Transverse colon (tissue), 4 donors: ENCODE measurements at places on chromosomes 6 and 20.

DNA sequence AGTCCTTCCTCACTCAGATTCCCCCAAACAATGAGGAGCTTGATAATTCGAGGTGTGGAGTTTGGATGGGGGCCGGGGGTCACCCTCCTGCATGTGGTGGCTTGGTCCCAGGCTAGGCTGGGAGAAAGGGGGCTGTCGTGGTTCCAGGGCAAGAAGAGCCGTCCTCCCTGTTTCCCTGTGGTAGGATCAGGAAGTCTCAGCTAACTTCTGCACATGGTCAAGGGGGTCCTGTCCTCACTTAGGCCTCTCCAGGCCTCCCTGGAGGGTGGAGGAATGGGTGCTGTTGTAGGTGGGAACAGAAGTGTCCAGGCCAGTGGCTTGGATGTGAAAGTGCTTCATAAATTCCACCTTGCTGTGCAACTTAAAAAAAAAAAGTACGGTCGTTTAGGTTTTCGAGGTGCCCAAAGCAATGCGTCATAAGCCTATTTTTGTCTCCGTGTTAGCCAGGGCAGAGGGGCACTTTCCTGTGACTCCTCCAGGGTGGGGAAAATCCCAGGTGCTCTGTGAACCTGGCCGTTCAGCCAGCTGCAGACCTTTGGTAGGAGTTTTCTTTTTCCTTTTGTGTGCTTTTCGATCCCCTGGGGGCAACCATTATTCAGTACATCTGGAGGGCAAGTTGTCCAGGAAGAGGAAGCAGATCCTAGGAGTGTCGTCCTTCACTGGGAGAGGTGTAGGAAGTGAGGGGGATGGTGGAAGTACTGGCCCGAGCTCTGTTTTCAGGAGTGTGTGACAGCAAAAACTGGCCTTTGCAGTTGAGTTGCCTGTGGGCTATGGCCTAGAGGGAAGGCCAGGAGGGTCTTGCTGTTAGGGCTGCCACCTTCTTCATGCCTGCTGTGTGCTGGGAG is 9.6 kb downstream of the IGF2R start:
- DNase-seq = no peak

DNA sequence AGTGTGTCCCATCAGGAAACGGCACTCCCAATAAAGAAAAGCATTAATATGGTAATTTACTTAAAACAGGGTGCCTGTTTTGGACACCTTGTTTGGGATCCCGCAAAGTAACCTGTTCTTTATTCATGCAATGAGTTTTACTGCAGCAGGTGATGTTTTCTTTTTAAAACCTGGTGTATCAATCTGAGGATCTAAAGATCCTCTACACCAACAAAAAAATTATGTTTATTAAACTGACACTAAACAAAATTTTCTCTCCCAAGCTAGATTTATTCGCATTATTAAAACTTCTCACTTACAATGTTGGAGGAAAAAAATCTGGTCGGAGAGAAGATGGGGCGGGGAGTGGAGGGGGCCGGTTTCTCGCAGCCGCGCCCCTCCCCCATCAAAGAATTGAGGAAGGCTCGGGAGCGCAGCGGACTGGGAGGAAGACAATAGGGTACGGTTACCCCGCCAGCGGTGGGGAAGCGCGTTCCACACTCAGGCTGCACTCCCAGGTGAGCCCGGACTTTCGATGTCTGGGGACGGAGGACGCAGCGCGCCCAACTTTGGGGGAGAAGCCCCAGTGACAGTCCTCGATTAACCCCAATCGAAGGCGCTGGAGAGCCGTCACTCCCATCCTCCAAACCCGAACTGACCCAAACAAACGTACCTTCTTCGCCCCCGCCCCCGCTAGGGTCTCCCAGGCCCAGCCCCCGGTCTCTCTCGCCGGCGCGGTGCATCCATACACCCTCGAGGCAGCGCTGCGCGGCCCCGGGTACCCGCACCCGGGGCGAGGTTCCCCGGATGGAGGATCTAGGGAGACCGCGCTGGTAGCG is 1.3 kb downstream of the CD24 start:
- peak; percentile 46 for DNase-seq

GRCh38 chr20:35515949-35516645 is 13.4 kb downstream of the C20orf173 start:
- DNase-seq = no peak

GRCh38 chr6:110399219-110400071 is 15.9 kb downstream of the DDO start:
- DNase-seq = no peak

GRCh38 chr20:44488551-44488950 is 12.9 kb downstream of the TTPAL start:
- DNase-seq = no peak

DNA sequence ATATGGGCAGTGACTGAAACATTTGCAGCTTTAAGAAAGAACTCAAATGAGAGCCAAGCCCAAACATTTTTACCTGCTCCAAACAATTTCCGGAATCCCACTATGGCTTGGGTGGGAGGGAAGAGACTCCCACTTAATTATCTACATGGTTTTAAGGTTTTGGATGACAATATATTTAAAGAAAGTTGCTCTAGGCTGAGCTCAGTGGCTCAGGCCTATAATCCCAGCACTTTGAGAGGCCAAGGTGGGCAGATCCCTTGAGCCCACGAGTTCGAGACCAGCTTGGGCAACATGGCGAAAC is 9.5 kb upstream of the AKAP12 start:
- no peak for DNase-seq

- DNase-seq = no peak
Observed at GRCh38 chr20:14401479-14402138, 64.2 kb upstream of the FLRT3 start.

GRCh38 chr6:148682990-148683389 is 63.8 kb upstream of the UST start:
- peak; percentile 11 for DNase-seq

DNA sequence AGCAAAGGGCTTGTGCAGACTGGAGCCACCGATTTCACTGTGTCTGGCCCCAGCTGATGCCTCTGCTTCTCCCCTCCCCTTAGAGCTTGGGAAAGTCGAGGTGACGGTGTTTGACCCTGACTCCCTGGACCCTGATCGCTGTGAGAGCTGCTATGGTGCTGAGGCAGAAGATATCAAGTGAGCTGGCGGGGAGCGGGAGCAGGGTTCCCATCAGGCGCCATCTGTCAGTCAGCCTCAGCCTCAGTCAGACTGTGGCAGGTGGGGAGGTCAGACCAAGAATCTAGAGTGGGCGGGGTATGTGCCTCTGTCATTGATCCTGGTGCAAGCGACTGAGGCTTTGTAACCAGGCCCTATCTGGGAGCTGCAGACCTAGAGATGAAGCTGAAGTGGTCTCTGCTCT is 5.5 kb downstream of the ERGIC3 start:
- DNase-seq = no peak

- DNase-seq = no peak
Observed at GRCh38 chr20:13874394-13875157, 89.7 kb downstream of the NDUFAF5 start.

DNA sequence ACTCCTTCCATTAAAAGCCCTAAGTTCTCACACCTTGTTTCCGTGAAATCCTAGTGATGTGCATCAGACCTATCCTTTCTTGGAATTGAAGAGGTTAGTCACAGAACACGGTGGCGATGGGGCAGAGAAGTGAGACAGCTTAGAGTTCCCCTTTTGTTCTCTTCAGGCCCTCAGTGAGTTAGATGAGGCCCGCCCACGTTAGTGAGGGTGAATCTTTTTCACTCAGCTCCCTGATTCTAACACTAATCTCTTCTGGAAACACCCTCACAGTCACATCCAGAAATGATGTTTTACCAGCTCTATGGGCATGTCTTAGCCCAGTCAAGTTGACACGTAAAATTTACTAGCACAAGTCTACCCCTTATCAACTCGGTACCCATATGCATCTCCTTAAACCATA is 172.7 kb upstream of the NOX3 start:
- DNase-seq = no peak

- no peak for DNase-seq
Observed at GRCh38 chr6:4437342-4437741, 302.0 kb upstream of the ECI2 start.

DNA sequence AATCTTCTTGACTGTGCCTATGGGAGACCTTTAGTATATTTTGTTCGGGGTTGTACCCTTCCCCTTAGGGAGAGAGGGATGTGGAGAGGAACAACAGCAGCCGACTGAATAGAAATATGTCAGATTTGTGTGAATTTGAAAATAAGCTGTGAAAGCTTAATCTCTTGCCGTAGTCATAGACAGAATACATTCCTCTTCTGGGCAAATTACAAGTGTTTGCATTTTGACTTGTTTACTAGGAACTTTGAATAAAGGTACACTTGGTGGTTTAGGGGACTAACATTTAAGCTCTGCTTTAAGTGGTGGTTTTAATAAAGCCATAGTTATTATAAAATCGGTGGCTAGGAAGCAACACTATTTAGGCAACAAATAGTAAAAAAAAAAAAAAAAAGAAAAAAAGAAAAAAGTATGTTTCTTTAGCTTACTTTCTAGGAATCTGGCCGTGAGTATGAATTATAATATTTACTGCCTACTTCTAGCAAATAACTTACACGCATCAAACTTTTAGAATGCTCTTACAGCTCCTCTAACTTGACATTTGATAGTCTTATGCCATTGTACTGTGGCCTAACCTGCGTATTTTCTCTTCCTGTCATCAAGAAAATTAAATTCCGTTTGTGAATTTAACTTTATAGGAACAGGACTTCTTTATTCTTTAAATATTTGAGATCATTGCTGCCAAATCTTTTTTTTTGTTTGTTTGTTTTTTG is 65.1 kb downstream of the ZBTB2 start:
- no peak for DNase-seq

DNA sequence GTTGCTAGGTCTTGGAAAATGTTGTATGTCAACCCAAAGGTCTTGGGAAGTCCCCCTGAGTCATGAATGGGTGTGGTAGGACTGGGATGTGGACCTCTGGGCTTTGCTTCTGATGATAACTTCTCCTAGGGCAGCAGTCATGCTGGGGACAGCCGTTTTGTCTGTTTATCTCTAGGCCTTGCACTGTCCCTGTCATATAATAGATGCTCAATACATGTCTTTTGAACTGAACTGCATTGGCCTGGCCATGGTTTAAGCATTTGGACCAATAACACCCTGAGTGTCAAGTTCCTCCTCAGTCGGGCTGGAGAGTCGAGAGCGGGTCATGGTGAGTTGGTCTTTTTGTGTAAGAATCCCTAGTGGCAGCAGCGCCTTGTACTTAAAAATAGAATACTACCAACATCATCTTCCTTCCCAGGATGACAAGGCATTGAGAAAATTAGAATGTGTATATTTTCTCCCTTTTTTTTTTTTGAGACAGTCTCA is 43.1 kb downstream of the E2F3 start:
- DNase-seq = no peak

- DNase-seq = no peak
Observed at GRCh38 chr6:143697076-143697800, 19.5 kb downstream of the PHACTR2 start.

DNA sequence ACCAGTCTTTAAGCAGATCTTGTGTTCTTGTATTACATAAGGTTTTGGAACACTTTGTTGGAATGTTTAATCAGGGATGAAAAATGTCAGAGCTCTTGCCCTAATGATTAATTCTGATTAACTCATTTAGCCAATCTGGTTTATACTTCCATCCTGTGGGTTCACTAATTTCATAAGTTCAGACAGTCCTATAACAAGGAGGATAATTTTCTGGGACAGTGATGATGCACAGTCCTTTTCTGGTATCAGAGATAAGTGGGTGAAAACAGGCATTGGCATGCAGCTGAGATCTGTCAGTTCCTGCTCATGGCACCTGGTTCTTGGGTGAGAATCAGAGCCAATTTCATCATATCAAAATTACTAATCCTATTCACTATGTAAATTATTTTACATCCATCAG is 125.0 kb upstream of the LAMA2 start:
- no peak for DNase-seq

- DNase-seq = no peak
Observed at GRCh38 chr20:62246872-62247652, 8.7 kb downstream of the OSBPL2 start.

- DNase-seq = no peak
Observed at GRCh38 chr20:13166011-13166410, 55.1 kb upstream of the ISM1 start.

GRCh38 chr6:39801456-39802251 is 9.5 kb downstream of the DAAM2 start:
- no peak for DNase-seq

DNA sequence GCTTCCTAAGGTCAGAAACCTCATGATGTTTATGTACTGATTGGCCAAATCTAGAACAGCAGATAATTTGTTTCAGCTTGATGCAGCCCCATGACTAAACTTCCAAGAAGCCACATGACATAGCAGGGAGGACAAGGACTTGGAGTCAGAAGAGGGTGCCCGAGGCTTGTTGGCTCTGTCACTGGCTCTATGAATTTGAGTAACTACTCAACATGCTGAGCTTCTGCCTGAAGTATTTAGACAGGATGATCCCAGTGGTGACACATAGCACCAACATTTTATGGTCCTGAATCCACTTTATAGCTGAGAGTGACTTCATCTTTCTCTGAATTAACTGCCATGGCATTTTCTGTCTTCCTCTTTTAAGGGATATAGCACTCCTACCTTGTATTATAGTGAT is 13.5 kb upstream of the TBX18 start:
- no peak for DNase-seq

DNA sequence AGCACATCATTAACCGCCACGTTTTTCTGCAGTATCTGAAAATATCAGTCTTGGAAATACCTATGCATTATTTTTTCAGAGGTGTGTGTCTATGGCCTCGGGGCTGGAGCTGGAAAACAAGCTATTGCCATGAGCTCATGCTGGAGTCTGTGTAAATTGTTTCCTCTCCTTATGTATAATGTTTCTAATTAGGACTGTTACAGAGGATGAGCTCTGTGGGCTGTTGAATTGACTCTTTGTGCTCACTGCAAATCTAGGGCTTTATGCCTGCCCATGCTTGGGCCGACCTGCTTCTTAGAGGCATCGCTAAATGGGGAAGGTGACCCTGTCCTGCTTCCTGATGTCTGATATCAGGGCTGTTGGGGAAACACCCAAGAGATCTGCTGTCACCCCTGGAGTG is 80.8 kb upstream of the SLC22A16 start:
- DNase-seq = no peak

- DNase-seq = no peak
Observed at GRCh38 chr6:3102875-3103274, 15.6 kb upstream of the BPHL start.

- no peak for DNase-seq
Observed at GRCh38 chr6:42230345-42231321, 13.0 kb upstream of the MRPS10 start.

GRCh38 chr6:126721581-126722160 is 381.8 kb downstream of the CENPW start:
- DNase-seq = no peak

GRCh38 chr20:37341632-37342031 is 4.3 kb upstream of the SRC start:
- DNase-seq = no peak

DNA sequence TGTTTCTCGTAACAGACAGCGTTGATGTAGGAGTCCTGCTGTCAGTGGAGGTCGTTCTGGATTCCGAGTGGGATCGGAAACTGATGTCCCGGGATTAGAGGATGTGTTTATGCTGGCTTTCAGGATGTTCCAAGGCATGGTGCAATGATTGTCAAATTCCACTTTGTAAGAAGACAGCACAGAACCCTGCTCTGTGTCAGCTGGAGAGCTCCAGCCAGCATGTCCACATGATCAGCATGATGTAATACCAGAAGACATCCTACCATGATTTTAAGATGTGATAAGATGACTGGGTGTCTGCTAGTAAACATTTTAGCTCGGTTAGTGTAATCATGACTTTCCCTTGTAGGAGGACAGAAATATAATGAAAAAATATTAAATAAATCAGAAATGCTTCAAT is 20.3 kb downstream of the ENPP1 start:
- DNase-seq = no peak
